Breast epithelium (tissue), 4 donors: ENCODE measurements at places on chromosomes 12 and 14.

GRCh38 chr12:38689704-38690103, 215.7 kb downstream of the CPNE8 start:
- no peak for DNase-seq

GRCh38 chr12:115541891-115542421, 735.5 kb downstream of the MED13L start:
- peak; percentile 75 for DNase-seq

- no peak for DNase-seq
Measured at GRCh38 chr14:101508948-101509729, 52.2 kb upstream of the DIO3 start.

DNA sequence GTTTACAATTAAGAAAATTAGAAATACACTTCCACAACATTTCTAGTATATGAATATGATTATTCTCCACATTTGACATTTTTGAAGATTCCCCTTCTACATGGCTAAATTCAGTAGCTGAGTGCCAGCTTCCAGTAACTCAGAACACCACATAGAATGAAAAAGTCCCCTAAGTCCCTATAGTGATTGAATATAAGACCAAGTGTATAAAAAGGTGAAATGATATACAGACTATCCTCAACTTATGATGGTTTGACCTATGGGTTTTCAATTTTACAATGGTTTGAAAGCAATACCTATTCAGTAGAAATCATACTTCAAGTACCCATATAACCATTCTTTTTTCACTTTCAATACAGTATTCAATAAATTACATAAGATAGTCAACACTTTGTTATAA, 15.8 kb downstream of the ATL1 start:
- no peak for DNase-seq

- no peak for DNase-seq
Measured at GRCh38 chr14:103296987-103297386, 37.0 kb upstream of the EIF5 start.

- DNase-seq, result no peak
Measured at GRCh38 chr12:46516238-46516932, 143.8 kb upstream of the SLC38A2 start.

GRCh38 chr12:63093711-63094110, 57.3 kb downstream of the AVPR1A start:
- no peak for DNase-seq

GRCh38 chr12:16150276-16150675, 127.2 kb downstream of the SLC15A5 start:
- DNase-seq, result no peak

- DNase-seq, result no peak
Measured at GRCh38 chr12:18146363-18146762, 56.4 kb upstream of the RERGL start.

- DNase-seq, result no peak
Measured at GRCh38 chr12:49566361-49566760, 1.6 kb downstream of the MCRS1 start.

DNA sequence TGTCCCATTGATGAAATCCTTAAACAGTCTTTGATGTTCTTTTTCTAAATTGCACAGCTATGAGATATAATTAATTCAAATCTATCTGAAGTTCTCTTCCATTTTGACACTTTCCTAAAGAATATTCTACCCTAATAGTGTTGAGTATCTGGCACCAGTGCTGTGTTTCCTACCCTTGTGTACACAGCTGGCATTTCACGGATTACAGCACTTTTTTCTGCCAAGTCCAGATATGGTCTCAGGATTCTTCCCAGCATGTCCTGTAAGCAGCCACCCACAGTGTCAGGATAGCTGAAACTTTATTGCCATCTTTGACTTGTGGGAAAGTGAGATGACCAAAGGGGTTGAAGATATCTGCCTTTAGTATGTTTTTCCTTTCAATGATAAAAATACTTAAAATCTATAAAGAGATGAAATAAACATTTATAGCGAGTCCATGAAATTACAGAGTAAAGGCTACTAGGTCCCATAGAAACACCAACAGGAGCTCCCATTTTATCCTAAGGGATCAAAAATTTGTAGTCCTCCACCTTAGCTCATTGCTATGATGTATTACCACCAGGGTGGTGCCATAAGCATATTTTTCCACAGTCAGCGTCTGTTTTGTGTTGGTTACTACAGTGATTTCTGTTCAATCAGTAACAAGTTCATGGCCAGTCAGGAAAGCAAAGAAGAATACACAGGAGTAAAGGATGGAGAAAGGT, 96.7 kb downstream of the TRHDE start:
- DNase-seq, result no peak

GRCh38 chr12:98612696-98613334, 19.3 kb downstream of the SLC25A3 start:
- DNase-seq, result no peak

DNA sequence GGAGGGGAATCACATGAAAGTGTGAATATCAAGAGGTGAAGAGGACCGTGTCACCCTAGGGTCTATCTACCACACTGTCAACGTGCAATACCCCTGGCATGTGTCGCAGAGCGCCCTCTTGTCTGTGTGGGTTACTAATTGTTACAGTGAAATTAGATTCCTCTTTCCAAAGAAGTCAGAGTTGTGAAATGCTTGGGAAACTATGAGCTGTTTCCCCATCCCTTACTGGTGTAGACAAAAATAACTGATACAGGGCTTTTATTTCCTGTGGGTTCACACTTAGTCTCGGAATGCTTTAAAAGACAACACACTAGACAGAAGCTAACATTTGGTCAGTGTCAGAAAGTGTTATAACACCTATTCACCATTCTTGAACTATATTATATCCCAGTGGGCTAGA, 597.3 kb downstream of the NRXN3 start:
- no peak for DNase-seq

DNA sequence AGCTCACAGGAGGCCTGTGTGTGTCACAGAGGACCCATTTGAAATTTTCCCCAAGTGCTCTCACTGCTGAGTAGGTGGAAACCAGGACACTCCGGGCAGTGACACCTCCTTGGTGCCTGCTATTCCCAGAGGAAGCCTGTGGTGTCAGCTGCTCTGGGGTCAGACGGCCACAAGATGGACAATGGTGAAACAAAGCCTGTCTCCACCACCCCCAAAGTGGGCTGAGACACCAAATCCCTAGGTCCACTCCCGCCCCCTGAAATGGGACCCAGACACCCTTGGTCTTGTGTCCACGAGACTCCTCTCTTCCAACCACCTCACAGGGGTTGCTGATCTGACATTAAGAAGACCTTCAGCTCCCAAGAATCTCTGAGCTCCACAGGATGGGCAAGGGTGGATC, 7.0 kb downstream of the KCNH3 start:
- no peak for DNase-seq

DNA sequence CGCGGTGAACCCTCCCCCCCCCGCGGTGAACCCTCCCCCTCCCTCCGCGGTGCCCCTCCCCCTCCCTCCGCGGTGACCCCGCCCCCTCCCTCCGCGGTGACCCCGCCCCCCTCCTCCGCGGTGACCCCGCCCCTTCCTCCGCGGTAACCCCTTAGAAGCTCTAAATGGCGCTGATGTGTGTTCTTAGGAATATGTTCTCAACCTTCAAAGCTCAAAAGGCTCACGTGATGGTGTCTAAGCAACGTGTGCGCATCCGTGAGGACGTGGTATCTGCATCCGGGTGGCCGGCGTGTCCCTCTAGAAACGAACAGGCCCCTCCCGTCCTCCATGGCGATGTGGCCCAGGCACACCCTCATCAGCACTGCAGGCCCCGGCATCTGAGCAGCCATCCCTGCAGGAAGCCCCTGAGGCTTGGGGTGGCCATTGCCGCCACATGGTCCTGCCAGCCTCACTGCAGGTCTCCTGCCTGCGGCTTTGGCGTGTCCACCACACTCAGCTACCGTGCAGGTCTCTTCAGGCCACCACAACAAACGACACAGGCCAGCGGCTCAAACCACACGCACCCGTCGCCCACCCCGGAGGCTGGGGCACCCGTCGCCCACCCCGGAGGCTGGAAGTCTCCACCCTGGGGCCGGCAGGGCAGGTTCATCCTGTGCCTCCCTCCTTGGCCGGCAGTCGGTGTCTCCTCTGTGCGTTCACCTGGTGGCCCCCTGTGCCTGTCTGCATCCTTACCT, 14.5 kb upstream of the FBRSL1 start:
- DNase-seq, result no peak

DNA sequence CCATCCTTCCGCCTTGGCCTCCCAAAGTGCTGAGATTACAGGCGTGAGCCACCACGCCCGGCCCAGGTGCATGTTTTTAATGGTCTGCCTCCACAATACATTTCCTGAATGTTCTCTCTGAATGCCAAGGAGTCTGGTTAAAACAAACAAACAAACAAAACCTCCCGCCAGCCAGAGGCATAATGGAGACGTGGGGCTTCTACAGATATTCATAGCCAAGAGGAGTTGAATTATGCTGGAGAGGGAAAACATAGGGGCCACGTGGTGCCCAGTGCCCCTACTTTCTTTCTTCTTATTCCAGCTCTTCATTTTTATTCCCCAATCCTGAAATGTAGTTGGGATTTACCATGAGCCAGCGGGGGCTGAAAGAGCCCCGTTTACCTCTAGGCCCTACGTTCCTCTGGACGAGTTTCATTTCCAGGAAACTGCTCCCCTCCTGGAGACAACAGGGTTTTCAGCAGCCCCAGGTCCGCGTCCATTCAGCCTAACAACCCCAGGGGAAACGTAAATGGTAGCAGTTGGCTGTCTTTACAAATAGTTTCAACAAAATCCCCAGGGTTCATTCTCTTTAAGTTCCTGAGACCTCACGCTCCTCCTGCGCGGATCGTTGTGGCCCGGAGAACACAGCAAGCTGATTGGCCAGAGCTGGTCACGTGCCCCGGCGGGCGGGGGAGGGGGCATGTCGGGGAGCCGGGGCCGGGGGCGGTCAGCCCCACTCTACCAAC, 108.5 kb upstream of the ESRRB start:
- peak; percentile 64 for DNase-seq

- no peak for DNase-seq
Measured at GRCh38 chr12:89695830-89696229, 12.8 kb downstream of the ATP2B1 start.

GRCh38 chr14:75046899-75047298, 4.4 kb downstream of the MLH3 start:
- no peak for DNase-seq

DNA sequence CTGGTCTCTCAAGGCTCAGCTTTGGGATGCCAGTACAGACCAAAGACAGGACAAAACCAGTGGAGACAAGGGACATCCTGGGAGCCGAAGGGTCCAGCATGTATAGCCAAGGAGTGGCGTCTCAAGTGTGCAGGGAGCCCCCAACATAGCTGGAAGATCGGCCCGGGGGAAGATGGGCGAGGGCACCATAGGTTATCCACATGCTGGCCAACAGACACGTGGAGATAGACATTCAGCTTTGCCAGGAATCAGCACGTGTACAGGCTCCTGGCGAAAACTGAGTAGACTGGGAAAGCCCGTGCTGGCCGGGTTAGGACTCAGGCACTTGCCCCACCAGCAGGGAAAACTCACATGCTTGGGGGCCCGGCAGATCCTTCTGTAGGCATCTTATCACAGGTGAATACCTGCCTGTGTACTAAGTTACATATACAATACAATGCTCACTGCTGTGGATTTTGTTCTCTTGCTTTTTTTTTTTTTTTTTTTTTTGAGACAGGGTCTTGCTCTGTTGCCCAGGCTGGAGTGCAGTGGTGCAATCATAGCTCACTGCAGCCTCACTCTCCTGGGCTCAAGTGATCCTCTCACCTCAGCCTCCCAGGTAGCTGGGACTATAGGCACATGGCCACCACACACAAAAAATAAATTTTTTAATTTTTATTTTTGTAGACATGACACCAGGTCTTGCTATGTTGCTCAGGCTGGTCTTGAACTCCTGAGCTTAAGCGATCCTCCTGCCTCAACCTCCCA, 5.6 kb upstream of the ANKRD9 start:
- no peak for DNase-seq

GRCh38 chr12:98803468-98804209, 158.5 kb downstream of the APAF1 start:
- no peak for DNase-seq

GRCh38 chr12:52062167-52063081, 7.4 kb upstream of the ATG101 start:
- no peak for DNase-seq

DNA sequence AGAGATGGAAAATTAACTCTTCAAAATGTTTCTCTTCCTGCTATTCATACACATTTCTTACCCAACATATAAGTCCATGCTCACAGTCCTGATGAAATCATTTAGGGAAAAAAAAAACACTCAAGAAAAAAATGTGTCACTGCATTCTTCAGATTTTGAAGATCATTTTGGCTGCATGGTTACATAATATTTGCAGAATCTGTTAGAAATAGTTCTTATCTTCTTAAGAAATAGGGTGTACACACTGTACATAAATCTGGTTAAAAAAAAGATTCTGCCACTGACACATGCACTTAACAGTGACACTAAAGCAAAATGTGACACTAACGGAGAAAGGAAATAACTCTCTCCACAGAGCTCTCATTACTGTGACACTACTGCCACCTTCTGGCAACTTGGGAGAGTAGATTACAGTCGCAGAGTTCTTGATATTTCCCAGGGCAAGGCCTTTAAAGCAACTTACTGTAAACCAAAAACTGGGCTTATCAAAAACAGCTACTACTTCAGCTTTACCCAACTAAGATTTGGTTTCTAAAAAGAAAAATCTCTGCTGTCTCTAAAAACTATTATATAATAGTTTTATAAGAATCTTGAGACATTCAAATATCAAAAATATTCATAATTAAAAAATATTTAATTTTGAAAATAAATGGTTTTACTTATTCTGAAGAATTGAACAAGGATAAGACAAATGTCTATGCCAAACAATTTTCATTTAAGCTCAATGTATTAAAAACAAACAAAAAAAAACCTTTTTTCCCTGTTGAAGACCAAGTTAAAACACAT, 65.0 kb downstream of the SETD3 start:
- DNase-seq, result no peak

DNA sequence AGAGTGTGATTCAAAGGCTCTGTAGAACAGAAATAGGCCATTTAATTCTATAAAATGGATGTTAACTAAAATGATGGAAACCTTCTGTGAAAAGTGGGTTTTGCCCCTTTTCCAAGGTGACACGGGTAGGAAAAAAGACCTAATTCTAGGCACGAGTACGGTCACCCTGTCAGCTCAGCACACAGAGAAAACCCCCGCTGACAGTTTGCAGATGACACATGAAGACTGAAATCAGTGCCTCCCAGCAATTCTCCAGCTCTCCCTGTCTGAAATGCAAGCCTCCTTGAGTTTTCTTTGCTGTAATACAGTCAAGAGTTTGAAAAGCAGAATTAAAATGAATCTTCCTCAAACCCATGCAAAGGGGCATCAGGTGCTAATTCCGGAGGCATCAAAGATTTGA, 230.0 kb downstream of the TMEM132D start:
- no peak for DNase-seq

- DNase-seq, result no peak
Measured at GRCh38 chr12:98894412-98895085, 249.5 kb downstream of the APAF1 start.

GRCh38 chr14:60565211-60565610, 56.3 kb downstream of the SIX6 start:
- DNase-seq, result peak; percentile 38

DNA sequence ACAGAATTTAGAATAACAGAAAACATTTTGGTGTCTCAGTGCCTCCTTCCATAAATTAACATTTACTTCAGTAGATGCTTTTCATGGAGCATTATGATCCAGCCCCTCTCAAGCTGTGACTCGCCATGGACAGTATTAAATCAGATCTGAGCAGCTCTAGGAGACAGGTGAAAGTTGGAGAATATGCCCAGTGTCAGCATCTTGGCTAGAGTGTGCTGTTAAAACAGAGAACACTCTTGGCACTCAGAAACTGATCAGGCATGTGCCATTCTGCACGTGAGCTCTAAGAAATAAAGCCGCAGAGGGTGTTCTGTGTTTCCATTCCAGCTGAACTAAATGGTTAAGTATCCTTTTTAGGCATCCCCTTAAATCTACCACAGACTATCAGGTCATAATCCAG, 68.0 kb downstream of the DIP2B start:
- no peak for DNase-seq
